ENCODE measurements at places on chromosomes 5 and 9.

DNA sequence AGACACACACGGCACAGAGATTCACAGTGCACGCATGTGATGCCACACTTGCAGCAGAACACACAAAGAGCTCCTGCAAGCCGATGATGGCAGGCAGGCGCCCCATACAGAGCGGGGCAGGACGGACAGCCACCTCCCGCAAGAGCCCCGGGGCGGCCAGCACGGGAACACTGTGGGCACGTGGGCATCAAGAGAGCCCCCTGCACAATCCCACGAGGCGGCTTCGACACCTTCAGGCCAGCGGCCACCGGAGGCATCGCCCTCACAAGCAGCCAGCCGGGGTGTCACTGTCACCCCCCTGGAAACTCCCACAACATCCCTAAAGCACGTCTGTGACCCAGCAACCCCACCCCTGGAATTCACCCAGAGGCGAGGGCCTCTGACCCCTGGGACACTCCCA, 17.9 kb downstream of the TERT start:
- no peak for DNase-seq

DNA sequence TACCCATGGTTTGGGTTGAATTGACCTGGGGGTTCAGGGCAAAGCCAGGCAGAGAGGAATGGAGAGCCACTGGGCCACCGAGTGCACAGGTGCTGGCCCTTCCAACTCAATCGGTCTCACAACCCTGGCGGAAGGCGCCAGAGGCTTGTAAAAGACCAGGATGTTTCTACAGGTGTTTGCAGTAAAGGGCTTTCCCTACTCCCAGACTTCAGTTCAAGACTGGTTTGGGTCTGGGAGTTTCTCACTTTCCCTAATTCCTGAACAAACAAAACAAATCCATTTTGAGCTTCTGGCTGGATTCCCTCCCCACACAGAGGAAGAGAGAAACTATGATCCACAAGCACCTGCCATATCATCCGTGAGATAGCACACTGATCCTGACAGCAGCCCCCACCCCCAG, 125.2 kb upstream of the KLF4 start:
- no peak for DNase-seq

GRCh38 chr5:18744441-18744840, 1110.2 kb downstream of the TAF11L14 start:
- no peak for DNase-seq

DNA sequence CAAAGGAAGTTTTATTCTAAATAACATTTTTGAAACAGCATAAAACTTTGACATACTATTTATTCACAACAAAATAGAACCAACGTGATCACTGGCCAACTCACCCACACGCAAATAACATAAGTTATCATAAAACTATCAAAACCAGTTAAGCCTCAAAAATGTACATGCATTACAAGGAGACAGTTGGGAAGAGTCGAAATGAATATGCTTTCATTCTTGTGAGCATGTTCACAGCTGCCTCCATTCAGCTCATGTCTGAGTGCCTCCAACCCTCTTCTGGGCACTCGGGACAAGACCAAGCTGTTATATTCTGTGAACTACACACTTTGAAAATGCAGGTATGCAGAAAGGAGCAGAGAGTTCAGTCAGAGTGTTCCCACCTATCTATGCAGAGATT, 284.9 kb downstream of the BNC2 start:
- no peak for DNase-seq

GRCh38 chr9:94602666-94603065, 9.0 kb upstream of the FBP2 start:
- no peak for DNase-seq

Data from stimulated activated CD4-positive, alpha-beta T cell treated with anti-CD3 and anti-CD28 coated beads, Interleukin-4, amount 100 ng/mL, for 4 hours (primary cell).